8988T (cell line): ENCODE measurements at places on chromosomes 2 and 18.
A peak's percentile ranks its signal among the peaks of the same experiment; 100 is the strongest.

DNA sequence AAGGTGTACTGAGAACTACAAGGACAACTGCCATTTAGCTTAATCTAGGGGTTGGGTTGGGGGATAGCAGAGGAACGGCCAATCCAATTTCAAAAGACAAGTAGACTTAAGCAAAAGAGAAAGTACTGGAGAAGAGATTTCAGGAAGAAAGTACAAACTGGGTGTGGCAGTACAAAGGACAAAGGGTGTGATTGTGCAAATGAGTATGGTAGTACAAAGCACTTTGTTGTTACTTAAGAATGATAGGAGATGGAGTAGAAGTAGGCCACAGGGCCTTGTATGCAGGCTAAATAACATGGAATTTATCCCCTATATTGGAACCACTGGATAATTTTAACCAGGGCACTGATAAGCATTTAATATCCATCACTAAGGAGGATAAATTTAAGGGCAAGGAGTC lies 4.7 kb upstream of the ORC2 start:
- DNase-seq, result no peak

DNA sequence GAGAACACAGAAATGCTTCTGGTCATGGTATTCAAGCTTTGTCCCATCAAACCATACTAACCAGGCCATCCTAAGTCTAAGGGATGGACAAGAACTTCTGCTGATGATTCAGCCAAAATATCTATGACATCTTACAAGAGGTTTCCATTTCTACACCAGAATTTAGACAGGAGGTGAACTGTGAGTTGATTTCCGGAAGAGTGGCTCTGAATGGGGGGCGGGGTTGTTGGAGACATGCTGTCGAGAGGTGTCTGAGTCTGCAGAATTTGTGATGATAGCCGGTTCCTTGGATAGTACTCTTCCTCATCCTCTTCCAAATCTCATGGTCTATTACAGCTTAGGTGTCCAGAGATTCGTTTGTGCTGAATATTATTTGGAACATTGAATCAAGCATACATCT lies 408.7 kb upstream of the TCF4 start:
- no peak for DNase-seq

- no peak for DNase-seq
These were observed 980 bp downstream of the SLC4A3 start for GRCh38 chr2:219628235-219628985.

GRCh38 chr2:8455236-8456150 lies 226.4 kb upstream of the ID2 start:
- DNase-seq, result no peak

DNA sequence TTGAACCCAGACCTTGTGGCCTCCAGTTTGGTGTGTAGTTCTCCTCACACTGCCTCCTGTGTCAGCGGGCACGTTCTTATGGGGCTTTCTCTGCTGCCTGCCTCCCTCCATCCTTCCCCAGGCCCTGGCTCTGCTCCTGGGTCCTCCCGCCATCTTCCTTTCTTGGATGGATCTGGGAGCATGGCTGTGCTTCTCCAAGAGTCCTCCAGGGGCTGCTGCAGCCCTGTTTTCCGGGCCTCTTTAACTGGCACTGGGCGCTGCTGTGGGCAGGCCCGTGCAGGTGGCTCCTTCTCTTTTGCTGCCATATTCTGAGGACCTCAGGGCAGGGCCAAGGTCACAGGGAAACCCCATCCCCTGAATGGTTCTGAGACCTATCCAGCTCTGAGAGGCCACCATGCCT lies 17.8 kb downstream of the THNSL2 start:
- peak; percentile 41 for DNase-seq

- DNase-seq, result no peak
These were observed 9.4 kb upstream of the COLEC11 start for GRCh38 chr2:3585261-3586109.

GRCh38 chr2:224401641-224402342 lies at the start of gene FAM124B:
Gene FAM124B (minus strand): TSS chr2:224402107. CDS start chr2:224401768, 339 bp downstream.
- no peak for DNase-seq

- DNase-seq, result peak; percentile 40
These were observed 30.2 kb downstream of the PRKCE start for GRCh38 chr2:45681675-45682074.

GRCh38 chr2:115412501-115412900 lies 970.1 kb downstream of the DPP10 start:
- DNase-seq, result no peak

GRCh38 chr2:186887107-186888090 lies 38.4 kb upstream of the ZSWIM2 start:
- no peak for DNase-seq

- DNase-seq, result no peak
These were observed 6.1 kb downstream of the DOK1 start for GRCh38 chr2:74560591-74560990.

- no peak for DNase-seq
These were observed 121.2 kb downstream of the ARHGEF4 start for GRCh38 chr2:130957915-130958314.
